Mucosa of gallbladder (tissue), 1 donor: ENCODE measurements at places on chromosomes 2 and 18. TPM values are rescaled to one million over a fixed set of nuclear protein-coding genes. Genes with fewer than 3 reads are reported as not detected.

DNA sequence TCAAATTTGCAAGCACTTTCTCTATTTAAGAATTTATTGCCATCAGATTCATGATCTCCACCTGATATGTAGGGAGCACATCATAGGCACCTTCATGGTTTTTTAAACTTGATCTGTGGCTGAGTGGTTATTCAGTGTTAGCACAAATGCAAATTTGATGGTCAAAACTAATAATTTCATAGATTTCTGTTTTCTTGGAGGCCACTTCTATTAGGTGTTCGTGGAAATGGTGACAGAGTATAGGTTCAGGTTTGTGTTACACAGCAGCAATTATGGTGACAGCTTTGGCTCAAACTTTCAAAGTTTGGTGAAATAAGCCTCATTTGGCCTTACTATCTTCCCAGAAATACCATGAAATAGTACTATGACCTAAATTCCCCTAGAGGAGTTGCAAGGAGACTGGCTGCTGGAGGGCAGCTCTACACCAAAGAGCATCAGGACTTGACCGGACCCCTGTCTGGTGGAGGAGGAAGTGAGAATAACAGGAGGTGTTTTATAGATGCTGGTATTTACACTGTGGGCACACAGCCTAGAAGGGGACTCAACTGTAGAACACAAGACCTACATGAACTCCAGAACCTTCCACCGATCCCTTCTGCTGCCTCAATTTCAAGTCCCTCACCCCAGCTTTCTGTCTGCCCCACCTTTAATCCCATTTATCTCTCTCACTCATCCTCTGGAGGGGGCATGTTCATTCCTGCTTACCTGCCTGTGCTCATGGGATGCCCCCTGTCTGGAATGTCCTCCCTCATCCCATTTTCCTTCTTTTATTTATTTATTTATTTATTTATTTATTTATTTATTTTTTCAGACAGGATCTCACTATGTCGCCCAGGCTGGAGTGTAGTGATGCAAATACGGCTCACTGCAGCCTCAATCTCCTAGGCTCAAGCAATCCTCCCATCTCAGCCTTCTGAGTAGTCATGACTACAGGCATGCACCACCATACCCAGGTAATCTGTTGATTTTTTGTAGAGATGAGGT lies 132.9 kb upstream of the SIX2 start:
- DNase-seq, result no peak

- no peak for DNase-seq
Observed at GRCh38 chr2:105912081-105912480, 167.4 kb downstream of the NCK2 start.

DNA sequence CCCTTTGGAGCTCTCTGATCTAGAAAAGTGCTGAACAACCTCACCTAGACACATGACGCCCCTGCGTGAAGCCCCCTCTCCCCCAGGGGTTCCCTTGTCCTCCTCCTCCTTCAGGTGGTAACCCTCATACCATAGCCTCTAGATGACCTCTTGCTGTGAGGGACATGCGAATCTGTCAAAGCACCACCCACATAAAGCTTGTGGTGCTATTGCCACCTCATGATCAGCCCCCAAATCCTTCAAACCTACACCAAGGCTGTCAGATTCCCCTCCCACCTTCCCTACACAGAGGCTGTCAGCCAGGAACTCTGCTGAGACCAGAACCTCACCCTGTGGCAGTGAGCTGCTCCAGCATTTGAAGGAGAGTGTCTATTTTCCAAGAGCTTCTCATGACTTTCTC lies 43.1 kb upstream of the TEX51 start:
- peak; percentile 4 for DNase-seq

- no peak for DNase-seq
Observed at GRCh38 chr2:119741001-119741400, 18.7 kb upstream of the PTPN4 start.

DNA sequence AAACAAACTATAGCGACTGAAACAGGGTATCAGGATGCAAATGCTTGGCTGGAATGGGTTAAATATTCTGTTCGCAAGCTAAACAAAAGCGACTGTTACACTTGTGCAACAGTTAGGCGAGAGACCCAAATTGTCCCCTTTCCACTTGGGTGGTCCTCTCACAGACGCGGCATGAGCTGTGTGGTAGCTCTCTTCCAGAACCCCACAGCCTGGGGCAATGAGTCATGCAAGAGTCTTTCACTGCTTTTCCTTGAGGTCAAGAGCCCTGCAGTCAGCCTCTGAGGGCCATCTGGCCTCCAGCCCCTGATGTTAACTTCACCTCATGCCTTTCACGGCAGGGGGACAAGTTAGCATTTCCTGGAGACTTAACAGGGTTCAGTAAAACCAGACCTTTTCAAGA lies 25.7 kb downstream of the SULT1C4 start:
- peak; percentile 37 for DNase-seq

GRCh38 chr2:238344517-238344916 lies 24.2 kb downstream of the TRAF3IP1 start:
- no peak for DNase-seq

DNA sequence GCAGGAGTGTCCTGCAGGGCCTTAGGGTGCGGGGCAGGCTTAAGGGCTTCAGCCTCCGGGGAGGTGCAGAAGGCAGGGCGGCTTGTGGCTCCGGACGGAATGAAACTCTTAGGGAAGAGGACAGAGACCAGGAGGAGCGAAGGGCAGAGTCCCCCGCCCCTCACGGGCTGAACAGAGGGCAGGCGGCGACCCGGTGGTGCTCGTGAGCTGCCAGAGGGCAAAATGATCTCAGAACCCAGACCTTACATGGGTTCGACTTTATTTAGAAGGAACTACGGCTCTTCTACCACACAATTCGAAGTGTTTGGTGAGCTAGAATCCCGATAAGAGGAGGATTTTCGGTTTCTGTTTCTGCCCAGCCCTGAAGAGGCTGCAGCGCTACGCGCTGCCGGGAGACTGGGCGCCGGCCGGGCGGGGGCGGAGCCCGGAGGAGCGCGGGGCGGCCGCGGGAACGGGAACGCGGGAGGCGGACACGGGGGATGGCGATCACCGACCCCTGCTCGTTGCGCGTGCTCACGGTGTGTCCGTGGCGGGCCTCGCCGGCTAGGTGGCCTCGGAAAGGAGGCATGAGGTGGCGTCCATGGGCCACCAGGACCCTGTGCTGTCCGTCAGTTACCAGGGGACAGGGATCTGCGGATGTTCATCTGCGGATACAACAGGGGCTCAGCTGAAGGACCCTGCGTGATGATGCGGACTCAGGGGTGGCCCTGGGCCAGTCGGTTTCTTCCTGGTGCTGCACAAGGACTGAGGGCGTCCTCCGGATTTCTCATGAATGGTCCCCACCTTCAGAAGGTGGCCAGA lies 4.2 kb upstream of the SP100 start:
- DNase-seq, result peak; percentile 52

DNA sequence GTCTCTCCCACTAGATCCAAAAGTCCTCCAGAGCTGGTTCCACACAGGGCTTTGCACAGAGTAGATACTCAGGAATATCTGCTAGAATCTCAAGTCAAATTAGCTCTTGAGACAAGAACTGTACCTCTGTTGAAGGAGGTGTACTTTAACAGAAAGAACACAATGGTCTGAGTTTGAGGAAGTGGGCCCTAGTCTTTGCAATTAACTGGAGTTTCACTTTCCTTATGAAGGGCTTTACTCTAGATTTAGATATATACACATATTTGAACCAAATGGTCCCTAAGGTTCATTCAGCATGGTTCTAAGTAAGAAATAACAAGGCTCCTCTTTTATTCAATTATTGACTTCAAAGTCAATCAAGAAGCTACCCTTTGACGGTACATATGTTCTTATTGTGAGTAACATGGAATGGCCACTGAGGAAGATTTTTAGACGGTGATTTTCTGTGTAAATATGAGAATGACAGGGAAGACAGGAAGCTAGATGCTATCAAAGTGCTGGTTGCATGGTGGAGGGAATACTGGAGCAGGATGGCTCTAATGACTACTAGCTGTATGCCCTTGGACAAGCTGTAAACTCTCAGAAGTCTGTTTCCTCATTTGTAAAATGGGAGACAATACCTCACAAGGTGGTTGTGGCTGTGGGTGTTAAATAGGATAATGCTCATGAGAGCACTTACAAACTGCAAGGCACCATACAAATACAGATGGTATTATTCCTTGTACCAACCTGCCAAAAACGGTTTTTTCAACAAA lies 73.5 kb upstream of the SERTAD2 start:
- no peak for DNase-seq

DNA sequence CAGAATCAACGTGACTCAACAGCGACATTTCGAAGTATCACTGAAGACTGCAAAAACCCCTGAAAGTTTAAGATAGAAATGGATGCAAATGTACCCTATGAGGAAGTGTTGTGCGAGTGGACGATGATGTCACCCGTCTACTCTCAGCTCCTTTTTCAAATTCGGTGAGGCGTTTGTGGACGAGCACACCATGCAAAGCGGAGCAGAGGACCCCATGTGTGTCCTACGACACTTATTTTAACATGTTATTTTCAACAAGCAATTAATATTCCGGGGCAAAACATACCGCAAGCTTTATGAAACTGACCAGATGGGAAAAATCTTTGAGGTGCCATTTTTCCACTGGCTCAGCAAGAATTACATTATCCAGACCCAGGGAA lies 2.0 kb downstream of the PXDN start:
- DNase-seq, result no peak

GRCh38 chr2:49236316-49236715 lies 82.0 kb upstream of the FSHR start:
- DNase-seq, result no peak

- no peak for DNase-seq
Observed at GRCh38 chr2:241551998-241552737, 6.4 kb upstream of the BOK start.

The AQP12A gene
- total RNA-seq, result not detected

The GPBAR1 gene
- 49.3 TPM for total RNA-seq

The C1QL2 gene
- total RNA-seq, result not detected

The MRO gene
- total RNA-seq, result 0.75 TPM

The PLEKHH2 gene
- 20.5 TPM for total RNA-seq

The DSG2 gene
- 103 TPM for total RNA-seq

The MGAT5 gene
- 152 TPM for total RNA-seq
